Stimulated activated naive CD4-positive, alpha-beta T cell (primary cell): ENCODE measurements at places on chromosomes 2 and 18.

DNA sequence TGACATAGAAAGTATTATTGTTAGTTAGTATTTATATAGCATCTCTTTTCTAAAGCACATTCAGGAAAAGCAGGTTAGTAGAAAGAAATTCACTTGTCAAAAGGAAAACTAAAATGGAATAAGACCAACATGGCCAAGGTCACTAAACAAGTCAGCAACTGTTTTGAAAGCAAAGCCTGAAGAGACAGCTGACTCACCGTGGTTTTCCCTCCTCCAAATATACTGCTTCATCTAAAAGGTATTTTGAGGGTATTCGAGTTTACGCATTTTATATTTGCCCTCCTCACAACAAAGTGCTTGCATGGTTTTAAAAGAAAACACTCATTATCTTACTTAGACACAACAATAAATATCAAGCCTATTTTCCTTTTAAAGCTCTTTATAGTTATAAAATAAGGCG lies 24.0 kb downstream of the ZNF385B start:
- no peak for DNase-seq

DNA sequence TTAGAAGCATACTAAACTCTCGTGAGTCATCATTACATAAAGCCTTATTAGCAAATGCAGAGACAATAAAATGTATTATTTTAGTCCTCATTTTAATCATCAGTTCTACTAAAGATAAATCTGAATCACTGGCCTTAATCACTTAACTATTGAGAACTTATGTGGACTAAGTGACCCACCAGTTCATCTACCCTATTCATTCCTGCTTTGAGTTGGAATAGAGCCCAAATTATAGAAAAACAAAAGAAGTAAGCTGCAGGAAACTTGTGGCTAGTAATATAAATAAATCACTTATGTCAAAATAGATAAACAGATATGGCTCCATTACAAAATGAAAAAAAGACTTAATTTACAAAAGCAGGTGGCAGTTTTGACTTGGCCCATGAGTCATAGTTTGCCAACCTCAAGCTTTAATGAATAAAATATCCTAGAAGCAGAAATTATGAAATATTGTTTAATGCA lies 851.8 kb upstream of the CRIM1 start:
- DNase-seq, result no peak

DNA sequence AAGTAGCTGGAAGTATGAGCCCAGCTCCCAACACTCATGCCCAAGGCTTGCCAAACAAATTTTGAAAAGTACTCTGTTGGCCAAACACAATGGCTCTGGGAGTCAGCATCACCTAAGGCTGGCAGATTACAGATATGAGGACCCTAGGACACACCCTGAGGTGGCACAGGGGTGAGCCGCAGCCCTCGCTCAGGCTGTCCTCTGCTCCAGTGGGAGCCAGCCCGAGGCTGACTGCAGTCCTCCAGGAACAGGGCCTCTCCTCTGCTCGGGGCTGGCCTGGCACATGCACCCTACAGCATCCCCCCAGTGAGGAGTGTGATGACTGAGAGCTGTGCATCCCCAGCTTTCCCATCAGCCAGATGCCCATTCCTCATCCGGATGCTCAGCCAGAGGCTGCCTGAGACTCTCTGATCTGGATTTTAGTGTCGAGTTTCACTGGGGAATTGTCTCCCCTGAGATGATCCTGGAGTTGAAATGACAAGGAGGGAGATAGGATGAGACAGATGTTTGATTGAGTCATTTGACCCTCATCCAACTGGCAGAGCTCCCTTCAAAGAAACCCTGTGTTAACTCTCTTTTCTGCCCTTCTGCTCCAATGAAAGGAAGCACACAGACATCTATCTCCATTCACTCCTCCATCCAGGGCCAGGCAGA lies 269.3 kb upstream of the NCKAP5 start:
- no peak for DNase-seq

DNA sequence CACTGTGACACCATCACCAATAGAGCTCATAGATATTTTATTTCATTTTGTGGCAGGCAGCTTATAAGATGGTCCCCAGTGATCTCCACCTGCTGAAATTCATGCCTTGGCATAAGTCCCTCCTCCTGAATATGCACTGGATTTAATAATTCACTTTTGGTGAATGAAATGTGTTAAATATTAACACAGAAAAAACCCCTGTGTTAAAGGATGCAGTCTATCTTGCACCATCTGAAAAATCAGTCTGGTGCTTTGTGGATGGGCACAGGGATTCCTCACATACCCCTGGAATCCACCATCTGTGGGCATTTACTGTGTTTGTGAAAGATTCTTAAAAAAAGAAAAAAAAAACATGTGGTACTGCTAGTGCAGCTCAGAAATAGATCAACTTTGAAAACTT lies 26.1 kb upstream of the WIPF1 start:
- no peak for DNase-seq

DNA sequence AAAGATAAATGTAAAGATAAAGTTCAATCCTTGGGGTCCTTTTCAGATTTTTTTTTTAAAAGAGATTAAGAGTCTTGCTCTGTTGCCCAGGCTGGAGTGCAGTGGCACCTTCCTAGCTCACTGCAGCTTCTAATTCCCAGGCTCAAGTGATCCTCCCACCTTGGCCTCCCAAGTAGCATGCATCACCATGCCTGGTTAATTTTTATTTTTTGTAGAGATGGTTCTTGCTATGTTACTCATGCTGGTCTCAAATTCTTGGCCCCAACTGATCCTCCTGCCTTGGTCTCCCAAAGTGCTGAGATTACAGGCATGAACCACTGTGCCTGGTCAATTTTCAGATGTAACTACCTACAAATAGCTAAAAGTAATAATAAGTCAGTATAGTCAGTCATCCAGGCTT lies 21.1 kb downstream of the NFE2L2 start:
- no peak for DNase-seq

DNA sequence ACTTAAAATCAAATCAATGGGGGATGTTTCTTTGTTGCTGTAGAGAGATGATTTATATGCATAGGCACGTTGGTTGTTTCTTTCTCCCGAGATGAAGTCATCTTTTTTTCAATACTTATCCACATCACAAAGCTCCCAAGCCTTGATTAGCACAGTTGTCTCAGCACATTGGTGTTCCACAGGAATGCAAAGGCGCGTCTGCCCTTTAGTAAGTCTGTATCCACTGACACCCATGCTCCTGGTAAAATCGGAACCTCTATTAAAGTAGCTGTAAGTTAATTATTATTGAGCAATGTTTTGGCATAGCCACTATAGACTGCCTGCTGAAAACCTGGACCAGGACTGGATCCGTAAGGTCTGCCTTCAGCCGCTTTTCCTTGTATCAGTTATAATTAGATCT lies 77.6 kb upstream of the RBM44 start:
- no peak for DNase-seq
